T-helper 2 cell treated with Interferon-gamma antibody and Interleukin-4, amounts not matched to agents 5 μg/mL and 100 μg/mL, for 36 hours (primary cell): ENCODE measurements at places on chromosomes 11 and 22.

DNA sequence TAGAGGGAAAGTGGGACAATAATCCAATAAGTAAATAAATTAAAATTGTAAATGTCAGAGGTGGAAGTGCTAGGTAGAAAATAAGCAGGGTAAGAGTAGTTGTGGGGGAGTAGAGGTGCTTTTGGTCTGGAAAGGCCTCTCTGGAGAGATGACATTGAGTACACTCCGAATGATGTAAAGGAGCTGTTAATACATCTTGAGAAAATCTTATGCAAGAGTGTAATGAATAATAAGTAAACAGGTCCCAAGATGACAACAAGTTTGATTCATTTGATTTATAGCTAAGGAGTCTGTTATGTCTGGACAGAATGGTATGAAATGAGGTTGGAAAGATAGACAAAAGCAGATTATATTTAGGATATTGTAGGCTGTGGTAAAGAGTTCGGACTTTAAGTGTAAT is 87.5 kb downstream of the TMEM135 start:
- no peak for DNase-seq

DNA sequence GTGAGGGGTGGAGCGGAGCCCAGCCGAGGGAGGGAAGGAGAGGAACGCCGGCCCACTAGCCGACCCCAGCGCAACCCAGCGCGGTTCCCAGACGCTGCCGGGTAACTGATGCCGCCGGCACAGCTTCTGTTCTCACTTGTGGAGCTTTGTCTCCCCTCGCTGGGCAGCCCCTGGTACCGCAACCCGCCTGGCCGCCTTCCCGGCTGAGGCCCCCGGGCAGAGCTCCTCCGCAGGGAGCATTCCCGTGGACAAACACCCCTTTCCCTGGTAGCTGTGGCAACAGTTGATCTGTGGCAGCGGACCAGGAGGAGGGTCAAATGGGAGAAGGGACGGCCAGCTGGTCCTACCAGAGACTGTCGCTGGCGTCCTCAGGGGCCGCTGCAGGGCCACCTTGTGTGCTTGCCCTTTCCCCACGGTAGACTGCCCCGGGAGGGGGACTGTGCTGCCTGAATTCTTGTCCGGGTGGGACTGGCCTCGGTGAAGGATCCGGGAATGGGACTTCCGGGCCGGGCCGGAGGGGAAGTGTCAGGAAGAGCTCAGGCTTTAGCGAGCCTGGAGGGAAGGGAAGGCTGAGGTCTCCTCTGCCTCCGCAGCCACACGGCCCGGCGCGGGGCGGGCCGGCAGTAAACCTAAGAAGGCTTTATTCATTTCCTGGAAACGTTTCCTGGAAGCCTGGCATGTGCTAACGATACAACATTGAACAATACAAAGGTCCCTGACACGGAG is 468.0 kb downstream of the OPCML start:
- no peak for DNase-seq

DNA sequence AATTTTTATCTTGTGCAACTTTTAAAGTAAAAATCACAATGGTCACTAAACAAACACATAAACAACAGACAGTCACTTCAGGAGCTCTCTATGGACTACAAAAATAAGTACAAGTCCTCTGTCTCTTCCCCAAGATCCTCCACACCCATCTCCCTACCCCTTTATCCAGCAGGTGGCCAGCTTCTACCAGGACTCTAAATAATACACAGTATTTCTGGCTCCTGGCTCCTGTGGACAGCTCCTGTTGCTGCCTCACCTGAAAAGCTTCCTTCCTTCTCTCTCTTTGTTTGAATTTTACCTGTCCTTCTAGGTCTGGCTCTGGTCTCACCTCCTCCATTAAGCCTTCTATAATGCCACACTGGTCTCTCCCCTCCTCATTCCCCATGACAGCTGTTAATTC is 86.1 kb downstream of the CLPB start:
- DNase-seq: no peak

DNA sequence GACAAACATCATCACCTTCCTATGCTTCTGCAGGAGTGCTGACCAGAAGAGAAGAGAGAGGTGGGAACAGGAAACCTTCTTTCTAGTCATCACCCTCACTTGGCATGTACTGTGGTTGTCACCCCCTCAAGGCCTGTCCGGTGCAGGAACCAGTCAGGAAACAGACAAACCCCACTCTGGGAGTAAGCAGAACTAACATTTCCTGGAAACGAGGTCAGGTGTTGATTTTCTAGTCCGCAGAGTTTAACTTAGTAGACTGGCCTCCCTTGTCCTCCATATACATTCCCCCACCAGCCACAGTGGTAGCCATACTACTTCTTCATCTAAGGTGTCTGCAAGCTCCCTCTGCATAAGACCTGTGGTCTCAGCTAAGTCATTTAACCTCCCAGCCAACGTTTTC is 80.7 kb upstream of the NCAM1 start:
- no peak for DNase-seq

- DNase-seq: no peak
Measured at GRCh38 chr11:114440121-114440860, 1.0 kb downstream of the REXO2 start.

- DNase-seq: no peak
Measured at GRCh38 chr11:26063915-26064314, 268.0 kb upstream of the ANO3 start.

- peak; percentile 31 for DNase-seq
Measured at GRCh38 chr11:64385945-64386704, 27.2 kb downstream of the RPS6KA4 start.
